ENCODE measurements at places on chromosomes 16 and 17.

DNA sequence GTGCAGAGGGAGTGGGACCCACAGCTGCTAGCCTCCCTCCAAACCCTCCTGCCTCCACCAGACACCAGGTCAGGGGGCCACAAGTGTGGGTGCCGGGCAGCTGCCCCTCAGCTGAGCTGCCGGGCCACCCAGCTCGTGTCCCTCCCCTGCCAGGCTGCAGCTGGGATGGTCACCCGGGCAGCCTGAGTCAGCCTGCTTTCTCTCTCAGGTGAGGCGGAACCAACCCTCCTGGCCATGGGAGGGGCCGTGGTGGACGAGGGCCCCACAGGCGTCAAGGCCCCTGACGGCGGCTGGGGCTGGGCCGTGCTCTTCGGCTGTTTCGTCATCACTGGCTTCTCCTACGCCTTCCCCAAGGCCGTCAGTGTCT, 6.9 kb downstream of the SLC16A3 start:
- DNase-seq, result no peak

GRCh38 chr17:78325076-78325687, 34.7 kb downstream of the SOCS3 start:
- no peak for DNase-seq

GRCh38 chr16:12458591-12459358, 344.9 kb downstream of the CPPED1 start:
- DNase-seq, result no peak

GRCh38 chr16:81810894-81811538, 31.9 kb downstream of the PLCG2 start:
- DNase-seq, result no peak

DNA sequence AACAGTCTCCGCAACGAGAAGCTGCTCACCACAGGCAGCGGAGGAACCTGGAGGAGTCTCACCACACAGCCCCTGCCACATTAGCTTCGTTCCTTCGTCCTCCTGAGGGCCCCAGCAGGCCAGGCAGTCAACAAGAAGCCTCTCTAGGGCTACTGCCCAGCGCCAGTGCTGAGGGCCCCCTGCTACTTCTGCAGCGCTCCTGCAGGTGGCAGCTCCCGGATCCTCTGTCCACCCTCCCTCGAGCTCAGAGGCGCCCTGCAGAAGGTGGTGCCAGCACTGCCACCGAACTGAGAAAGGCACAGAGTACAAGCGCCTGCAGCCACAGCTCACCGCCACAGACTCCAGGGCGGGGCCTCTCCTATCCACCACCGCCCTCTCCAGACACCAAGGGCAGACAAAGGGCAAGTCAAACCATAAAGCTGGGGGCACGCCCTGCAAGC, 27.3 kb downstream of the KDM8 start:
- DNase-seq, result no peak

DNA sequence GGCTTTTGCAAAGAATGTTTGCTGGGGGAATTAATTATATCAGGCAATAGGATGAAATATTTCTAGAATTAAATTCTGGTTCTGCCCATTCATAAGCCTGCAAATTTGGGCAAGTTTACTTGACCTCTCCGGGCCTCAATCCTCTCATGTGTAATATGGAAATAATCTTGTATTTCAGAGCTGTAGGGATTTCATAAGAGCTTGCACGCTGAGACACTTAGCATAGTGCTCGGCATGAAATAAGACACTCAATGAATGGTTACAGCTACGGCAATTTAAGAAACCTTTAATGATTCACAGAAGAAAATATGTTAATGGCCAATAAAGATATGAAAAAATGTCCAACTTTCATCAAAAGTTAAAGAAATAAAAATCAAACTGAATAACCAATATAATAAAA, 40.6 kb upstream of the PITPNM3 start:
- no peak for DNase-seq

DNA sequence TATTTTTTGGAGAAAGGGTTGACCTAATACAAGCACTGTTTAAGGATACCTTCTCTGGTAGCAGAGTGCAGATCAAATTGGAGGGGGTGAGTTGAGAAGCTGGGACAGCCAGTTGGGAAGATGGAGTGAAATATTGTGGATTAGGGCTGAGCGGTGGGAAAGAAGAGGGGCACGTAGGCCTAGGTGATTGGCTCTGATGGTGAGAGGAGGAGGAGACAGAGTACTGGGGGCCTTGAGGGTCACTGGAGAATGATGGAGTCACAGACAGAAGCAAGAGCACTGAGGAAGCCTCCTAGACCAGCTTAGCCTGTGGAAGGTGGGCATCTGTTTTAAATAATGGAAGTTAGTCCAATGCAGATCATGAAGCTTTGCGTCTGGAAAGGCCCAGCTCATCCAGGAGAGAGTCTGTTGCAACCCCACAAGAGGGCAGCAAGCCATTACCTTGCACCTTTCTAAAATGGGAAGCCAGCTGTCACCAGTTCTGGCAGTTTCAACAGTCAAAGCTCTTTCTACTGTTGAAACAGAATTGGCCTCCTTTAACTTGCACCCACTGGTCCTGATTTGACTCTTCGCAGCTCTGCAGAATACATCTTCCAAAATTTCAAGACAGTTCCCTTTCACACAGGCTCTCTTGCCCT, 11.8 kb downstream of the SLC9A5 start:
- no peak for DNase-seq

DNA sequence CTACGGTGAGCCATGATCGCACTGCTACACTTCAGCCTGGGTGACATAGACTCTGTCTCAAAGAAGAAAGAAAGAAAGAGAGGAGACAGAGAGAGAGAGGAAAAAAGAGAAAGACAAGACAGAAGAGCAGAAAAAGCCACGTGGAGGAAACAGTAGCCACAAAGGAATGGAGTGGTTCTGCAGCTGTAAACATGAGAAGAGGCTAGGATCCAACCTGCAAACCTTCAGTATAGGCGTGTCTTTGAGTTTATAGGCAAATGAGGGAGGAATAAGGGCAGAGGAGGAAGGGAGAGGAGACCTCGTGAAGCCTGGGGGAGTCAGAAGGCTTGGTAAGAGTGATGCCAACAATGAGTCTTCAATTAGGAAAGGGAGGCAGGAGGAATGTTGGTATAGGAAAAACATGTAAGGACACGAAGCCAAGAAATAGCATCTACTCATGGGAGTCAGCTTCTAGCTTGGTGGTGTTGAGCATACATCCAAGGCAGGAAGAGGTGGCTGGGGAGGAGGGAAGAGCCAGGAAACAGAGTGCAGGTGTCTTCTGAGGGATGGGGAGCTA, 3.9 kb downstream of the MED9 start:
- no peak for DNase-seq

- no peak for DNase-seq
Measured at GRCh38 chr16:80309178-80309577, 231.6 kb upstream of the DYNLRB2 start.
